ENCODE measurements at places on chromosomes 4 and X.

GRCh38 chrX:134013524-134013923 lies 28.1 kb upstream of the GPC3 start:
- no peak for DNase-seq

DNA sequence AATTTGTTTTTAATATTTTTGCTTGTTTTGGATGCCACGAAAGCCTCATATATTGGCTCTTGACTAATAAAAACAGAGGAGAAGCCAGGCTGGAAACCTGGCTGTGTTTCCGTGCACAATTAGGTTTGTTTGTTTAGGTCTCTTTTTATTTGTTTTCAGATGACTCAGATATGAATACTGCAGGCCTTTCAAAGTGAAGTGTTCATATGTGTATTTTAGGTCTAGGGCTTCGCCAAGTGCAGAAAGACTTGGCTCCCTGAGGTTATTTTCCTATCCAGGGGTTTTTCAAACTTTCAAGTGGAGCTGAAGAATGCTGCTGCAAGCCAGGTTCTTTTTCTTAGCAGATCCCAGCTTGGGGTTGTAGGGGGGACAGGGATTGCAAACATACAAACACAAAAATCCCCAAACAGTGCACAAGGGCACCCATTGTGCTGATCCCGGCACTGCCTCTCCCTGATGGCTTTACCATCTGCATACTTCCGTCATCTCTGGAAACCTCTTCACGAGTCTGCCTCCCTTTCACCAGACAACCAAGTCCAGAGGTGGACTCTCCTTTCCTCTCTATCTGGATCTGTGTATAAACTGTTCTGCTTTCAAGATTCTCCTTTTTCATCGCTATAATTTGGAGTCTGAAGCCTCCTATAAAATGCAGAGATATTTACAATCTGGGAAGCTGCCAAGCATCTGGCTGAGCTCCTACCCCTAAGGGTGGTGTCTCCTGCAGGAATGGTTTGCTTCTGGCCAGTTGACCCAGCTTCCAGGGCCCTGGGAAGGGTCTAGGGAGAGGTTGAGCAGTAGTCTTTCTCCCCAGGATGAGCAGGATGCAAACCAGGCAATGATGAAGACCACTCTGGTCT lies 108.6 kb downstream of the SMIM20 start:
- no peak for DNase-seq

DNA sequence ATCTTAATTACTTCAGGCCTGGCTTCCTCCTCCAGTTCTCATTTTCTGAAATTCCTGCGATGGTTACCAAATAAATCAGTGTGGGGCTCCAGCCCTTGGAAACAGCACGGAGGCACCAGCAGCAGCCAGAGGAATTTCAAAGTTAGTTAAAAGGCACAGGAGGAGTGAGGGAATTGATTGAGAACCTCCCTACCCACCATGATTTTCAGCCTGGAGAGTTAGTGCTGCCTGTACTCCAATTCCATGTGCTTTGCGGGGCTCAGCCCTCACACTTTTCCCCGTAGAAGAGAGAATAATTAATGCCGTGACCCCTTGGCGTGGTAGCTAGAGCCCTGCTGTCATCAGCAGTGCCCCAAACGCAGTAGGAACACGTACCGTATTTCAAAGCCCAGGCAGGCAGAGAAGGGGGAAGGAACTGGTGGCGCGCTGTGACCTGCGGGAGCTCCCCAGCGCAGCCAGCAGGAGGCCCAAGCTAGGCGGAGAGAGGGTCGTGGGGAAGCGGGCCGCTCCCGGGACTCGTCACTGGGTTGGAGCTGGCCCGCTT lies 84.0 kb upstream of the IGFBP7 start:
- DNase-seq: no peak

GRCh38 chr4:57034520-57034919 lies 55.8 kb downstream of the POLR2B start:
- no peak for DNase-seq

DNA sequence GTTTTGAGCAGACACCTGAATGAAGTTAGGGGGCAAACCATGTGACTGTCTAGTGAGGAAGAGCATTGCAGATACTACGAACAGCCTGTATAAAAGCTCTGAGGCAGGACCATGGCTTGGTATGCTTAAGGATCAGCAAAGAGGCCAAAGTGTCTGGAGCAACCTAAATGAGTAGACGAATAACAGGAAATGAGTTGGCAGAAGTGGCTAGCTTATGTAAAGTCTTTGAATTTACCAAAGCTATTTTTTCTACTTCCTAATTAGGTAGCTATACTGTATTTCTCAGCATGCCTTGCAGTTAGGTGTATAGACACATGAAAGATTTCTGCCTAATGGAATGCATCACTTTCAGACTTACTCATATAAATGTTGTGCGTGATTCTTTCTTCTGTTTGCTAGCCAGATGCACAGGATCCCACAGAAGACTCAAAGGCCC lies 9.3 kb upstream of the GPRIN3 start:
- DNase-seq: no peak

GRCh38 chr4:113094331-113094730 lies 44.9 kb downstream of the ANK2 start:
- no peak for DNase-seq

- no peak for DNase-seq
Observed at GRCh38 chrX:118729042-118729652, 1.7 kb downstream of the IL13RA1 start.

DNA sequence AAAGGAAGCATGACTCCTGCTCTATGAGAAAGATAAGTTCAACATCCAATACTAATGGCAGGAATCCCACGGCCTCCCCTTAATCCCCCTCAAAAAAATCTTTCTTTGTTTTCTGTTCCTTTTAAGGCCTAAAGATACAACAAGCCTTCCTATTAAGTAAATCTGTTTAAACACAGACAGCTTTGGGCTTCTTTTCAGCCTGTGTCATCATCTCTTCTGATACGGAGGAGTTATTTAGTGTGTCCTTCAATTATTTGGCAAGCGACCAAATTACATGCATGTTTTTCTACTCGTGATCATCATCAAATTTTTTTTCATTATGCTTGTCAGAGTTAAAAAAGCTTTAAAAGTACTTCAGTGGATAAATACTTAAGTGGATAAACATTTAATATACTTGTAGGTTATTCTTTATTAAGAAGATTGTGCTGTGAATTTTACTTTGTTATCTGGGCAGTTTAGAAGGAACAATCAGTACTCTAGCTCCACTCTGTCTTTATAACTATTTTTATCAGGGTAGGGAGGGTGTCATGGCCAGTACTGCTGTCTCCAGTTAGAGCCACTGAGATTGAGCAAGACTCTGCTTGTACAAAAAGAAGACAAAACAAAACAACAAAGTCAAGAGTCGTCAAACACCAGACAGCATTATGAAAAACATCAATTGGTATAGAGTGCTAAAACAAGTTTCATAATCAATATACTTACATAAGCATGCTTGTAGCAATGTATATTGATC lies 210.7 kb downstream of the PRR32 start:
- peak; percentile 7 for DNase-seq

- peak; percentile 3 for DNase-seq
Observed at GRCh38 chr4:77358315-77358928, 201.4 kb downstream of the CCNG2 start.

DNA sequence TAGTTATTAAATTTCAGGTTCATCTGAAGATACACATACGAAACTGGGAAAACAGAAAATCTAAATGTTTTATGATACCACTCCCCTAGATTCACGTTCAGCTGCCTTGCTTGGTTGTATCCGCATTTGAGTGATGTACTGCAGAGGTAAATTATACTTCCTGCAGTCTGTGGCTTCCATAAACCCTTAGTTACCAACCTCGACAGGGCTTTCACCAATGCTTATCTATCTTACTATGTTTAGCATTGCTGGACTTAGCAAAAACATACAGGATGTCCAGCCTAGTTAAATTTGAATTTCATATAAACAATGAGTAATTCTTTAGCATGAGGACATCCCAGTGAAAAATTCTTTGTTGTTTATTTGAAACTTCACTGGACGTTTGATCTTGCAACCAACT lies 108.8 kb downstream of the TMA16 start:
- DNase-seq: no peak

DNA sequence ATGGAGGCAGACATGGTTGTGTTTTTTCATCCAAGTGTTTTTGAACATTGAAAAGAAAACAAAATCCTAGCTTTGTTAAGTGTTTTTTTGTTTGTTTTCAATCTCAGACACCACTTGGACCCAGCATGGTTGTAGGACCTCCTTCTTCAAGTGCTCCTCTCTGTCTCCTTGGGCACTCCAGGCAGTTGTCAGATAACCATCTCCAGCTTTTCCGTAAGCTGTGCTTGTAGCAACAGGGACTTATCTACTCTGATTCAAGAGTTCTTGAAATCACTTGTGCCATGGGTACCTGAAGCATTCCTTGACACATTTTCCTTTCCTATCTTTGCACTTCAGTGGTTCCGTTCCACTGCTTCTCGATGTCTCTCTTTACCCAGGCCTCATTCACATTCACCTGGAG lies 334.9 kb upstream of the DDX53 start:
- DNase-seq: no peak

GRCh38 chr4:137359691-137360315 lies 172.5 kb downstream of the PCDH18 start:
- peak; percentile 83 for DNase-seq

DNA sequence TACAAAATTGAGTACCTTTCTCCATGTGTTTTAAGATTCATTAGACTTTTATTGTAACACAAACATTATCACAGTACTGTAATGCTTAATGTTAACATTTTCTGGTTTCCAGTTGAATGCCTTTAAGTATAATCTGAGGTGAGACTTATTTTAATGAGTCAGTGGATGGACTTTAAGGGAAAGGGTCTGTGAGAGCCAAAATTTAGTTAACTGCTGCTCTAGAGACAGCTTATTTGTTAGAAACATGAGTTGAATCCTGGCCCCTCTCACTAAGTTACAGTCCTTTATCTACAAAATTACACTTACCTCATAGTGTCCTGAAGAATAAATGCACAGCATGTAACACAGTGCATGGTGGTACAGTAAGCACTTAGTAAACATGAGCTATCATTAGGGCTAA lies 66.0 kb downstream of the PGRMC2 start:
- no peak for DNase-seq

GRCh38 chr4:146214238-146214637 lies at the start of gene REELD1:
TSS of gene REELD1 (plus strand) at chr4:146214538. CDS start at chr4:146216953, 2,415 bp downstream.
- no peak for DNase-seq

GRCh38 chr4:52004414-52004813 lies 15.7 kb downstream of the LRRC66 start:
- no peak for DNase-seq

DNA sequence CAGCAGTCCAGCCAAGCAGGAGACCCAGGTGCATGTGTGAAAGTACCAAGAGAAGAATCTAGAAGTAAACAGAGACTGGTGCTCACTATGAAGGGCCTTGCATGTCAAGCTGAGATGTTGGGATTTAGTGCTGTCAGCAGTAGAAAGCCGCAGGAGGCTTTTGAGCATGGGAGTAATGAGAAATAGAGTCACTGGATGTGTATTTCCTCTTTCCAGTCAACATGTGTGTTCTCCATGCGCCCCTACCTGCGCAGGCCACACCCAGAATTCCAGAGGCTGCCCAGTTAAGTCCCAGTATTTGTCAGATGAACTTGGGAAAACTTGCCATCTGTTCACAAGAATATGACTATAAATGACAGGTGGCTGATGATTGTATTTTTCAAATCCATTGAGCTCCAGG lies 4.5 kb upstream of the MAMLD1 start:
- no peak for DNase-seq

GRCh38 chrX:39012621-39013111 lies 211.4 kb downstream of the MID1IP1 start:
- DNase-seq: no peak

- DNase-seq: no peak
Observed at GRCh38 chr4:3771164-3771809, 5.1 kb downstream of the ADRA2C start.

DNA sequence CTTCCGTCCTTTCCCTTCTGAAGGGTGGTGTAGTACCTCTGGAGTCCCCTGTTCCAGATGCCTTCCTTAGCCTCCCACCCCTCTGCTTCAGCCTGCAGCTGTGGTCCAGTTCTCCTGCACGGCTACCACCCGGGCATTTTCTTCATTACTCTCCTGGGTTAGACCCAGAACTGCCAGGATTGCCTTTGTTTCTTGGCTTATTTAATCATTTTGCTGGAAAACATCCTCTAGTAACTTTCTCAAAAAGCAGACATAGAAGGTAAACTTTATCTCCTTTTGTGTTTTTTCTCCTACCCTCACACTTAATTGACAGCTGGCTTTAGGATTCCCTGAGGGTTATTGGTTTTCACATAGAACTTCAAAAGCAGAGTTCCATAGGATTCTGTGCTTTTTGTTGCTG lies 20.2 kb downstream of the ANAPC4 start:
- no peak for DNase-seq

DNA sequence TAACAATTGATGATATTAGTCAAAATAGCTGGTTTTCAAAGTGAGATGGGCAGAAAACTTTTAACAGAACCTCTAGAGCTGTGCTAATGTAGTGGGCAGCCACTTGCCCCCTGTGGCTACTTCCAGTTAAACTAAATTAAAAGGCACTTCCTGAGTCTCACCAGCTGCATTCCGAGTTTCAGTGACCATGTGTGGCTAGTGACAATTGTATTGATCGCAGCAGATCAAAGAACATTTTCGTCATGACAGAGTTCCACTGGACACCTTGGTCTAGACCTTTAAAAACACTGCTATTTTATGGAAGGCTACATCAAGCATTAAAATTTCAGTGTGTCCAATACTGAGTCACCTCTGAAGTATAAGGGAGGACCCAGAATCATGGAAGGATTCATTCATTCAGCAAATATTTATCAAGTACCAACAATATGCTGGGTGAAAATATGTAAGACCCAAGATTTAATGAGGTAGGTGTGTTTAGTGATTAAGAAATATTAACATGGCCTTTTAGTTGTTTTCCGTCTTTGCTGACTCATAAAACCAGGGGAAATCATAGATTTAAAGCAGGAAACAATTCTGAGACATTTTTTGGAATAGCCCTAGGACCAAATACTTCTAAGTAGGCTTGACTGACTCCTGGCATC lies 5.1 kb upstream of the FAT1 start:
- DNase-seq: no peak

DNA sequence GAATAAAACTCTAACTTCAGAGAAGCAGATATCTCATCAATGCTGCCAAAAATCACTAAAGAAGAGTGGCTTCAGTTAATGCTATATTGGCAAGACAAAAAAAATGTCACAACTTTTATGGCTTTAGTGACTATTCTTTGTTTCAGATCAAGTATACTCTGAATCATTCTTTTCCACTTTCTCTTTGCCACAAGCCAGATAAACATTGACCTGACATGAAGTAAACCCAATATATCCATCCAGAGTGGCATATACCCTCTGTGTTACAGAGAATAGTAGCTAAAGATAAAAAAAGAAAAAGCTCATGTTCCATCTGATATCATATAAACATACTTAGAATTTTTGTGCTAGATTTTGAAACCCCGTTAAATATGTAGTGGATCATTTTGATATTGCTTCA lies 206.7 kb upstream of the CNKSR2 start:
- DNase-seq: no peak

- no peak for DNase-seq
Observed at GRCh38 chrX:20547611-20548051, 280.9 kb upstream of the RPS6KA3 start.

GRCh38 chr4:86497980-86498862 lies 95.9 kb upstream of the PTPN13 start:
- peak; percentile 50 for DNase-seq

GRCh38 chrX:9912351-9913145 lies 54.6 kb upstream of the CLDN34 start:
- DNase-seq: no peak

GRCh38 chr4:2186133-2186864 lies 55.6 kb downstream of the HAUS3 start:
- DNase-seq: no peak

GRCh38 chr4:925771-926500 lies 6.2 kb downstream of the GAK start:
- no peak for DNase-seq

GRCh38 chr4:26021417-26022345 lies 107.7 kb downstream of the SMIM20 start:
- DNase-seq: no peak
